IMR-90 (cell line): ENCODE measurements at places on chromosomes 5 and 9.
A peak's percentile ranks its signal among the peaks of the same experiment; 100 is the strongest.

DNA sequence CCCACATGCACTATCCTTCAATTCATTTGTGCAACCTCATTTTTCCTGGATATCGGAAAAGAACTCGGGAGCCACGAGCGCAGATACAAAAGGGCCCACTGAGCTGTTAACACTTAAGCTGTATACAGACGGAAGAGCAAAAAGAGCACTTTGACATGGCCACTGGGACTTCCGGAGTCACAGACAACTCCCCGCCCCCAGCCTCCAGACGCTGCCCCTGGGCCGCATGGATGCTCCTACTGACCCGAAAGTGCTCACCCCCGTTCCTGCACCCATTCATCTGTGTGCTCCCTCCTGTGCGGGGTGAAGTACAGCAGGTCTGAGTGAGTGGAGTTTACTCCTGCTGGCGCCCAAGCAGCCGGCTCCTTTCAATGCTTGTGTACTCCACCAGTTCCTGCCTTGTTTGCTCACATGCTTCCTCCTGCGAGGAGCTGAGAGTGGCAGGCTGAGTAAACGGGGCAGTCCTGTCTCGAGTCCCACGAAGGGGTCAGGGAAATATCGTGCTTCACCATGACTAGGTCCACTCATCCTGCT lies 901.0 kb upstream of the CTNND2 start:
- no peak for DNase-seq

DNA sequence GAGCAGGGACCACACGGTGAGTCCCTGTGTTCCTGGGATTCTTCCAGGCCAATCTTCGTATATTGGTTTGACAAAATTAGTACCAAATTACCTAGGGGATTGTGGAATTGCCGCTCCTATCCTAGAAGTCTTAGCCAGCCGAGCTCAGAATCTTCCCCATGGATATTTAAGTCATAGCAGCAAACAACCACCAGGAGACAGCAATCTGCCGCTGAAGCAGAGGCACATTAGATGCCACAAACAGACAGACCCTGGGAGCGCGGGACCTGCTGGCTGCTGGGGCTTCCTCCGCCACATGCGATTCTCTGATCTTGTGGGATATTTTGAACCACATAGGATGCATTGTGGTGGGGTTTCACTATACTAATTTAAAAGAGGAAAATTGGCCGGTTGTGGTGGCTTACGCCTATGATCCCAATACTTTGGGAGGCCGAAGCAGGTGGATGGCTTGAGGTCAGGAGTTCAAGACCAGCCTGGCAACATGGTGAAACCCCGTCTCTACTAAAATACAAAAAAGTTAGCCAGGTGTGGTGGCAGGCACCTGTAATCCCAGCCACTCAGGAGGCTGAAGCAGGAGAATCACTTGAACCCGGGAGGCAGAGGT lies 31.7 kb upstream of the ZBTB43 start:
- peak; percentile 16 for DNase-seq

DNA sequence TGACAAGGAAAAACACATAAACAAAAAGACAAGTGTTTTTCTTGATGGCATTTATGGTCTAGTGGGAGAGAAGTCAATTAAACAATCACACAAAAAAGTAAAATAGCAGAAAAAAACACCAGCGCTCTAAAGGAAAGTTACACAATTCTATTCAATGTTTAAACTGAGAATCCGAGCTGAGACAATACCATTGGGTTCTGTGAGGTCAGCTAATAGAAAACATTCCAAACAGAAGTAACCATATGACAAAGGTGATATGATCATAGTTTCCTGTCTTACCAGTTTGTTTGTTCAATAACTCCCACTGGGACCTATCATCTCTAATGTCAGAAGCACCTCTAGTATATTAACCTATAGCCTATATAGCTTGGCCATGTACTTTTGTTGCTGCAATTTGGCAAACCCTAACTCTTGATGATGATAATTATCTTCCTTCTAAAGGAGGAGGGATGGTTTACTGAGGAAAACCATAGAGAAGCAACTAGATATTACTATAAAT lies 1030.0 kb downstream of the CDH12 start:
- DNase-seq, result no peak

- DNase-seq, result no peak
These were observed 226.8 kb upstream of the DAPK1 start for GRCh38 chr9:87270848-87271234.

DNA sequence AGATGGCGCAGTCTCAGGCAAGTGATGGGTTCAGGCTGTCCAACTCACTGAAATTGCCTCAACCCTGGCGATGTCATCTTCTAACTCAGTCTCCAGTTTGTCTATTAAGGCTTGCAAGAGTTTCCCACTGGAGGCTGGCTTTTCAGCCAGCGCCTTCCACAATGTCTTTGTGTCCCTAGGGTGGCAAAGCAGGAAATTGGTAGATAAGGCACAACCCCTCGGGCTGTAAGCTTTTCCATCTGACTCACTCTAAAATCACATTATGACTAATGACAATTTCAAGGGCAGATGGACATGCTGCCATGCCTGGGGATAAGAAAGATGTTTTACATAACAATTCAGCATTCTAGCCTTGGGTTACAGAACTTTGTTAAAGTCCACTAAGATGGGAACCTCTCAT lies 61.9 kb downstream of the MROH2B start:
- peak; percentile 32 for DNase-seq

- DNase-seq, result no peak
These were observed 21.4 kb upstream of the LTC4S start for GRCh38 chr5:179772351-179772750.
